Activated T-helper 1 cell treated with anti-CD3 and anti-CD28 coated beads, Interleukin-2, amount 50 U/mL, for 16 hours (primary cell): ENCODE measurements at places on chromosomes 6 and 20.

DNA sequence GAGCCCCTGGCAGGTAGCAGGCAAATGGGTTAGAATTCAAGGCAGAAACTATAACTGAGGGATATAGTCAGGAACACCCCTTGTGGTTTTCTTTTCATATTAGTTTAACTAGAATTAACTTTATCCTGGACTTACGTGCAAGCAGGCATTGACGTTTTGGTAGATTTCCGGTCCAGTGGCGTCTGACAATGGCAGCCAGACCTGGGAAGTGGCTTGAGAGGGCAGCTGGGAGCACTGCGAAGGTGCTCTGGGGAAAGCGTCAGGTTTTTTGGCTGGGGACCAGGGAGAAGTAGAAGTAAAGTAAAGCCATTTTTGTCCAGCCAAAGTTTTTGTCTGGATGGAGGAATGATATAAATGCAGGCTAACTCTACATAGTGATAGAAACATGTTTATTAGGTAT lies 8.4 kb upstream of the ACSS1 start:
- DNase-seq, result no peak

DNA sequence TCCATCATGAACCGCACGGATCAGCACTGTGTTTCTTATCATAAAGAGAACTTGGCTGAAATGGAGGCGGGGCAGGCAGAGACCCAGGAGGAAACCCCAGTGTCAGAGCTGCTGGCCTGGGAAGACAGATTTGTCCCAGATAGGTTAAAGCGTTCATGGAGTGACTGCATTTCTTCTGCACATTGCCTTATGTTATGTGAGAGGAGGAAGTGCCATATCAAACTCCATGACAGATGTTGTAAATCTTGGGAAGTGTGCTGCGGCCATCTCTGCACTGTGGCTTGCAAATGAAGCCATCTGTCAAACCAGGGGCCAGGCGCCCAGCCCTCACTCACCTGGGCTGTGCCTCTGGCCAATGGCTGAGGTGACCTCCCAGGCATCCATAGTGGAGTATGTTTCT lies 163.0 kb downstream of the SLC24A3 start:
- no peak for DNase-seq

DNA sequence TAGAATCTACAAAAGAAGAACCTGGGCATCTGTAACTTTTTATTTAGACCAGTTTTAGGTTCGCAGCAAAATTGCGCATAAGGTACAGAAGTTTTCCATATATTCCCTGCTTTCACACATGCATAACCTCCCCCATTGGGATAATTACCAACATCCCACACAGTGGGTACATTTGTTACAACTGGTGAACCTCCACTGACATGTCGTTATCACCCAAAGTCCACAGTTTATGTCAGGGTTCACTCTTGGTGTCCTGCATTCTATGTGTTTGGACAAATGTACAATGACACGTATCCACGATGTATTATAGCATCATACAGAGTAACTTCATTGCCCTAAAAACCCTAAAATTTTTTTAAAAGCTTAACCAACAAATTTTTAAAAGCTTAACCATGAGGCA lies 109.7 kb downstream of the SMLR1 start:
- no peak for DNase-seq

DNA sequence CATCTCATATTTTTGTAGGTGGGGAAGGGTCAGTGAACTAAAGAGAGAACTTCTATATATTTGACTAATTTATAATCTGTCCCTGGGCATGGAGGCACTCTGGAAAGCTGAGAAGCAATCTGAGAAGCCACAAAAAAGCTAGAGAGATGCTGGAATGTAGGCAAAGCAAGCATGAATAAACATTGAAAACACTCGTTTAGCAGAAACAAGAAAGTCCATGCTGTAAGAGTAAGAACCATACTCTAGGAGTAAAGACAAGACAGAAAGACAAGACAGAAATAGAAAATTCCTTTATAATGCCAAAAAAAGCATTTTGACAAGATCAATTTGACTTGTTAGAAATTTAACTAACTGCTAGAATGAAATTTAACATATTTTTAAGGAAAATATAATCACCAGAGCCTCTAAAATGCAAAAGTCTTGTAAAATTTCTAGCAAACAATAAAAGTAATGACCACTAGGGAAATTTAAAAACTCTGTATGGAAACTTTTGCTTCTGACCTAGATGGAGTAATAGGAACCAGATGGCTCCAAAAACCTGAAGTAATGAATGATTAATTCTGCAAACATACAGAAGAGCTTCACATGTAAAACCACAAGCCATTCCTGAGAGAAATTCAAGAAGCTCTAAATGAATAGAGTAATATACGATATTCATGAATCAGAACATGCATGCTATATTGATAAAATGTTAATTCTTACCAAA lies 625.7 kb upstream of the PTCHD4 start:
- no peak for DNase-seq

GRCh38 chr6:113805173-113805790 lies 51.9 kb upstream of the MARCKS start:
- DNase-seq, result no peak

DNA sequence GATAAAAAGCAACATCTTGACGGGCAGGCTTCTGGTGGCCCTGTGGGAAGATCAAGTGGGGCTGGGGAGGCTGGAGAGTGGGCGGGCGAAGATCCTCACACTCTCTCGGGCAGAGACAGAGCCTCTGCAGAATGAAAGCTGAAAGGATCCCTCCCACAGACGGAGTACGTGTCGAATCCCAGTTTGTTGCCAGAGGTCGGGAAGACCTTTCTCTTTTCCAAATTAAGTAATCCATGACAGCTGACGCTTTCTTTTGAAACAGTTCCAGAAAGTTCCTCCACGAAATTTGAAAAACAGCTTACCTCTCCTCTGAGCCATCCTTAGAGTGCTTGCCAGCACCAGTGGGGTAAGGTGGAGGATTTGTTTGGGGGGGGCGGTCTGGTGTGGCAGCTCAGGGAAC lies 155.6 kb upstream of the SMLR1 start:
- no peak for DNase-seq

DNA sequence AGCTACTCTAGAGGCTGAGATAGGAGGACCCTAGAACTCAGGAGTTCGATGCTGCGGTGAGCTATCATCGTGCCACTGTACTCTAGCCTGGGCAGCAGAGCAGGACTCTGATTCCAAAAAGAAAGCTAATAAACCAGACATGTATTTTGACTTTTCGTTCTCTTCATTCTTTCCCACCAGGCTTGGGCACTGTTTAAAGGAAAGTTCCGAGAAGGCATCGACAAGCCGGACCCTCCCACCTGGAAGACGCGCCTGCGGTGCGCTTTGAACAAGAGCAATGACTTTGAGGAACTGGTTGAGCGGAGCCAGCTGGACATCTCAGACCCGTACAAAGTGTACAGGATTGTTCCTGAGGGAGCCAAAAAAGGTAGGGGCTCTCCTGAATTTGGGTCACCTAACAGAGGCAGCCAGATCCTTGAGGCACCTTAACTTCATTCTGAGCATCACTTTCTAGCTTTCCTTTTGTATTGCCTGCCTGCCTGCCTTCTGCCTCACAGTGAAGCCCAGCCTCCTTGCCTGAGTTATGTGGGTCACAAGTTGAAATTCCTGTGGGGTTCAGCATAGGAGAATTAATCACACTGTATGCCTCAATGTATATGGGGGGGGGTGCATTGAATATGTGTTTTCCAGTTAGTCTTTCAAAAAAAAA lies 3.2 kb downstream of the IRF4 start:
- no peak for DNase-seq

DNA sequence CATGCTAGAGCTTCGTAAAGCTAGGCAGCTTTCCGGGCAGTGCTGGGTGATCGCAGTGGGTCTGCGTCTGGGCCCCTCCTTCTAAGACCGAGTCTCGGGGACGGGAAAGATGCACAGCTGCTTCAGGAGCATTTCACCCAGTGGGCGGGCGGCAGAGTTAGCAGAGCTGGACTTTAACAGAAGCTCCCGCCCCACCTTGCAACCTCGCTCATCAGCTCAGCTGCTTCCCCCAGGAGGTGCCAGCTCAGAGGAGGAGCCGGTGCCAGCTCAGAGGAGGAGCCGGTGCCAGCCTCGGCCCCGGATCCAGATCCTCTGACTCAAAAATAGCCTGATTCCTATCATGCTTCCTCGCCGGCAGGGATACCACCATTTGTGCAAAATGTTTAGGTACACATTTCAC lies 94.5 kb upstream of the RPS6KA2 start:
- DNase-seq, result no peak

GRCh38 chr6:131867744-131868143 lies 59.9 kb downstream of the ENPP1 start:
- DNase-seq, result no peak

- DNase-seq, result no peak
Observed at GRCh38 chr20:9503526-9504245, 10.7 kb upstream of the LAMP5 start.

DNA sequence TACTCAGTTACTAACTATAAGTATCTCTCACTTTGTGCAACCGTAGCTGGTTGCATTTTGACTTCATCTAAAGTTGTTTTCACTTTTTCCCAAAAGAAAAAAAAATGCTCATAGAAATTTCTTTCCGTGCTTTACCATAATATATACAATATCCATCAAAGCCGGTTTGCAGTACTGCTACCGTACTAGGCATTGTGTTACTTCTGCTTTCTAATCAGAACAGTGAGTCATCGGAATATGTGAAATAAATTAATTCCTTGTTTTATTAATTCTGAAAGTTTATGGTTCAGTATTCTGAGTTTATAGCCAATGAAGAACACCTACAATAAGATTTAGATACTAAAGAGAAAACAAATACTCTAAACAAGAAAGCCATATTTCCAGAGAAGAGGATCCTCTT lies 72.5 kb downstream of the TNFRSF21 start:
- no peak for DNase-seq
